ENCODE measurements at places on chromosomes 2 and 18. TPM values are rescaled to one million over a fixed set of nuclear protein-coding genes. Genes with fewer than 3 reads are reported as not detected.

FIGN gene
- total RNA-seq = 1.7 TPM

FN1 gene
- total RNA-seq = 5,379 TPM

RTKN gene
- total RNA-seq = 13.5 TPM

CFC1B gene
- total RNA-seq = not detected

G6PC2 gene
- total RNA-seq = not detected

GAREM2 gene
- total RNA-seq = 1.4 TPM

CD28 gene
- not detected for total RNA-seq

GPR155 gene
- 4.4 TPM for total RNA-seq

PCARE gene
- not detected for total RNA-seq
